Dermis lymphatic vessel endothelial cell (primary cell): ENCODE measurements at places on chromosomes 1 and 21. TPM values are rescaled to one million over a fixed set of nuclear protein-coding genes. Genes with fewer than 3 reads are reported as not detected.

The LMX1A gene
- total RNA-seq, result not detected in 2 replicates

The SLAMF6 gene
- not detected in 2 replicates for total RNA-seq

The YBX1 gene
- total RNA-seq, result 440 and 521 TPM in 2 replicates

The AGBL4 gene
- total RNA-seq, result 0.09 and 0.43 TPM in 2 replicates

The MUL1 gene
- total RNA-seq, result 22.2 and 28.0 TPM in 2 replicates

The IVL gene
- total RNA-seq, result not detected in 2 replicates

The KRTAP19-1 gene
- not detected in 2 replicates for total RNA-seq

The TCHH gene
- total RNA-seq, result under 0.01 and 0.11 TPM in 2 replicates

The GREM2 gene
- total RNA-seq, result not detected in 2 replicates

The PROK1 gene
- not detected in 2 replicates for total RNA-seq

The ATP6V1G3 gene
- 0.22 TPM in 1 of 2 replicates, not detected in the other for total RNA-seq

The FGR gene
- 0.22 and 0.26 TPM in 2 replicates for total RNA-seq

The LHX8 gene
- not detected in 2 replicates for total RNA-seq

The MKNK1 gene
- 18.2 and 19.6 TPM in 2 replicates for total RNA-seq

The NFIA gene
- 16.6 and 28.6 TPM in 2 replicates for total RNA-seq

The APCS gene
- total RNA-seq, result not detected in 2 replicates

The HPCA gene
- not detected in 2 replicates for total RNA-seq

The OR10K2 gene
- total RNA-seq, result not detected in 2 replicates

The UBASH3A gene
- not detected in 2 replicates for total RNA-seq

The SNAP47 gene
- total RNA-seq, result 30.7 and 32.7 TPM in 2 replicates

The IFT25 gene
- 15.1 and 18.0 TPM in 2 replicates for total RNA-seq

The SYDE2 gene
- total RNA-seq, result 3.3 and 4.1 TPM in 2 replicates

The RASSF5 gene
- total RNA-seq, result 0.09 and 0.11 TPM in 2 replicates

The RIPPLY3 gene
- total RNA-seq, result under 0.01 TPM in 1 of 2 replicates, not detected in the other

The NR1I3 gene
- not detected in 2 replicates for total RNA-seq

The EPHA10 gene
- total RNA-seq, result under 0.01 TPM in 2 replicates

The OR2T35 gene
- not detected in 2 replicates for total RNA-seq

The NHLH2 gene
- total RNA-seq, result not detected in 2 replicates

The PDPN gene
- total RNA-seq, result 48.9 and 62.9 TPM in 2 replicates

The MAP1LC3C gene
- total RNA-seq, result not detected in 2 replicates

The LRRC3 gene
- 0.86 and 0.98 TPM in 2 replicates for total RNA-seq

The FCRL6 gene
- total RNA-seq, result not detected in 2 replicates

The TNNI3K gene
- 0.09 and 0.33 TPM in 2 replicates for total RNA-seq
